Forelimb muscle (tissue), 1 donor: ENCODE measurements at places on chromosomes 3 and 15.

DNA sequence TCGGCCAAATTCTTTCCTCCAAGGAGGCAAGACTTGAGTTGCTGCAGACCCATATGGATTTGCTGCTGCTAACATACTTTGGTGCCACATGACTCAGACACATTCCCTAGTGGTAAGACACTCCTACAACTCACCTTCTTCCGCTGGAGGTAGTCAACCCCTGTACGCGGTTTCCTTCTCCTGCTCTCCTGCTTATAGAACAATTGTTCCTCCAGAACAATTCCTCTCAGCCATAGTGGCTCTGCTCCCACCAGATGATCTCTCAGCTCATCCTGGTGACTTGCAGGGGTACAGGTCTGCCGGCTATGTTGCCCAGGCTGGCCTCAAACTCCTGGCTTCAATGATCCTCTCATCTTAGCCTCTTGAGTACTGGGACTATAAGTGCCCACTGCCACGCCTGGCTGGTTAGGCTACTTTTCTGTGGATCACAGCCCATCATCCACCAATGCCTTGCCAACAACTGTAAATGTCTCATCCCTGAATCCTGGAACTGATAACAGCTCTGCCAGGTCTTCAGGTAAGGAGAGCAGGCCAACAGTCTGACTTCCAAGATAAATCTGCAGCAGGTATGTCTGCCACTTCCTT, 2.4 kb upstream of the CXCR6 start:
- DNase-seq: no peak

- no peak for DNase-seq
These were observed 95.7 kb downstream of the NSUN3 start for GRCh38 chr3:94158512-94158911.

DNA sequence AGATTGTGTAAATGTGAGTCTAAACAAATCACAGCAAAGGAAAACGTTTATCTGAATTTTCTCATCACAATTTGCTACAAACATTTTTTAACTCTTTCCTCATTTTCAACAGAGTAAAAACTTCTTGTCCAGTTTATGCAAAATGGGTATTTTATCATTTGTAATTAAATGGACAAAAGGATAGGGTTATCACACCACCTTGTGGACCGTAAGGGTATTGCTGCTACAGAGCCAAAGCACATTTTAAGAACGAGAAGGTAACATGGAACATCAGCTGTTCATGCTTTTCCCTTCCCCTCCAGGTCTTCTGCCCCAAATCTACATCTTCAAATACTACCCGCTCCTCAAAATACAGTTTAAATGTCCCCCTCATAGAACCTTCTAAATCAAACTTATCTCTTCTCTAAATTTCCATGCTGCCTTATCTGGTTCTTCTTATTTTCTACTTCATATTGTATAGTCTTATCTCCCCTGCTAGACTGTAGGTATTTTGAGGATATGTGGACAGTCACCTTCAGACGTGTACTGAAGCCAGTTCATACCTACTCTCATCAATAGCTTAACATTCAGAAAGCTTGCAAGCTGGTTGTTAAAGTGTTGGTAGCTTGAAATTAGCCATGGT, 12.8 kb upstream of the SETMAR start:
- DNase-seq: peak; percentile 19

DNA sequence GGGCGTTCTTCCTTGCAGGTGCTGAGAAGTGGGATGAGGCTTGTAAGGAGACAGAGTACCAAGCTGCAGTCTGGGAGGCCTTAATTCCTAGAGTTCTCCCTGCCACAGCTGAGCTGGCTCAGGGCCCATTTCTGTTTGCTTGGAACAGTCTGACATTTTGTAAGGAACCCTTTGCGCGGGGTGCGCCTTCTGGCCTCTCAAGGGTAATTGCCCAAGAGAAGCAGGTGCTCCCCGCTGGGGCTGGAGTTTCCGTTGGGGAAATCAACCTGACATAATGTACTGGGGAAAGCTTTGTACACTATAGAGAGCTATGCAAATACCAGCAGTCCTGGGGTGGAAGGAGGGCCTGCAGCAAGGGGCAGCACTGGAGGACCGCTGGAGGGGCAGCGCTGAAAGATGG, 83.6 kb downstream of the HMG20A start:
- DNase-seq: no peak

DNA sequence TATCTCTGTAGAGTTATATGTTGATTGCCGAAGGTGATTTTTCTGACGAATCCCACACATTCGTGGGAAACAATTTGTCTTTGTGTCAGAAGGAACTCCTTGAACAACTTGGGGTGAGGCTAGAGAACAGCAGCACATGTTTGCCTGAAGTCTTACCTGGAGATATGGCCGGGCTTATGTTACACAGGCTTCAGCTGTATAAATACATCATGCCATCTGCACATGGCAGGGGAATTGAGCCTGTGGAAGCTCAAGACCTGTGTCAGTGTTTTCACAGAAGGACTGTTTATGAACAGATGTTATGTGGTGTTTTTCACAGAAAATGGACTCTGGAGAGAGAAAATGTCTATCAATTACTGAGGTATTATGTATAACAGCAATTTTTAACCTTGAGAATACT, 203.6 kb upstream of the MDFIC2 start:
- no peak for DNase-seq

GRCh38 chr3:46078712-46079400, 51.6 kb upstream of the XCR1 start:
- peak; percentile 90 for DNase-seq
